Foreskin keratinocyte (primary cell): ENCODE measurements at places on chromosomes 6 and 20. TPM values are rescaled to one million over a fixed set of nuclear protein-coding genes. Genes with fewer than 3 reads are reported as not detected.
A peak's percentile ranks its signal among the peaks of the same experiment; 100 is the strongest.

Gene SYNDIG1
- total RNA-seq = not detected in 2 replicates

Gene CALHM4
- 0.10 and 0.18 TPM in 2 replicates for total RNA-seq

Gene RGS17
- total RNA-seq = 0.24 and 0.32 TPM in 2 replicates

Gene FILIP1
- total RNA-seq = not detected in 2 replicates

Gene EPB41L1
- 1.5 and 2.0 TPM in 2 replicates for total RNA-seq

Gene ZNF831
- not detected in 2 replicates for total RNA-seq

DNA sequence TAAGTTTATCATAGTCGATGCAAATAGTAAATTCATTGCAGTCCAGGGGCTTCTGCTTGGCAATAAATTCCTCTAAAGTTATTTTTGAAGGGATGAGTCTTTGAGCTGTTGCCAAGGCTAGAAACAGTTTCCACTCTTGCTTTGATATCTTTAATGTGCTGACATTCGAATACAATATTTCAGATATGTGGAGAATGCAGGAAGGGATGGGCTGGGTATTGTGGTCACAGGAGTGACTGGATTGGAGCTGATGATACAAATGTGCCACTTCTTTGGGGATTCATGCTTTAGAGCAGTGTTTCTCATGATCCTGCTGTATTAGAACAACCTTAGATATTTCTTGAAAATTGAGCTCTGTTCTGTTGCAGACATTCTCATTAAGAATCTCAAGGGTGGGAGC is 139.0 kb downstream of the PRDM13 start:
- peak; percentile 18 for DNase-seq

- DNase-seq = no peak
These were observed 2.5 kb downstream of the DIDO1 start for GRCh38 chr20:62923669-62924441.

GRCh38 chr6:167839343-167839742 is 12.6 kb downstream of the AFDN start:
- no peak for DNase-seq

- no peak for DNase-seq
These were observed 52.7 kb downstream of the TGM2 start for GRCh38 chr20:38112261-38112929.

DNA sequence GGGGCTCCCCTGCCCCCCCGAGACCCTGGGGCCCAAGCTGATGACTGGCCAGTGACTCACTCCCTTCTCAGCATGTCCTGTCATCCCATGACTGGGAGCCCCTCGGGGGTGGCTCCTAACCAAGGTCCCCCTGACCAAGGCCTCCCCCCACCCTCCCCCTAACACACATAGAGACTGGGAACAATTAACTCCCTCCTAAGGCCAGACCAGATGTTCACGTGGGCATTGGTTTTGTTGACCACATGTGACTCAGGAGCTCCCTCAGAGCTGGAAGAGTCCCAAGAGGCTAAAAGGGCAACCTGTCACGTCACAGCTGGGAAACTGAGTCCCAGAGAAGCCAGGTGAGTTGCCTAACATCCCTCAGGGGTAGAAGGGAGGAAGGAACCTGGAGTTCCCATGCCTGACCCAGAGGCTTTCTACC is 10.6 kb upstream of the CCN5 start:
- DNase-seq = no peak

DNA sequence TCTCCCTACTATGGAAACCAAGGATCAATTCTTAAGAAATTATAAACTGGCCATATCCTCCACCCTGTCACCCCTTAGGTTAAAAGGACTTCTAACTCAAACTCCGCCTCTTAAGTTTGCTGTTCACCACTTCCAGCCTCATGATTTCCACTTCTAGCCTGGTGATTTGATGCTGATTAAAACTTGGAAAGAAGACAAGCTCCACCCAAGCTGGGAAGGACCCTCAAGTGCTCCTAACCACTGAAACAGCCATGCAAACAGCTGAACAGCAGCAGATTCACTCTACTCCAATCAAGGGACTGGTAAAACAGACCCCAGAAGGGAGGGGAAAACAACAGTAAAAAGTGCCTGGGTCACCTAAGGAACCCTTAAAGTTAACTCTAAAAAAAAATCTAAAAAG is 10.3 kb downstream of the LCA5 start:
- no peak for DNase-seq

- DNase-seq = peak; percentile 17
These were observed 85.6 kb downstream of the ANKRD6 start for GRCh38 chr6:89518352-89519055.

GRCh38 chr6:87393026-87393622 is 14.6 kb upstream of the CFAP206 start:
- peak; percentile 34 for DNase-seq

GRCh38 chr6:32668226-32668747 is 1.8 kb upstream of the HLA-DQB1 start:
- peak; percentile 77 for DNase-seq

DNA sequence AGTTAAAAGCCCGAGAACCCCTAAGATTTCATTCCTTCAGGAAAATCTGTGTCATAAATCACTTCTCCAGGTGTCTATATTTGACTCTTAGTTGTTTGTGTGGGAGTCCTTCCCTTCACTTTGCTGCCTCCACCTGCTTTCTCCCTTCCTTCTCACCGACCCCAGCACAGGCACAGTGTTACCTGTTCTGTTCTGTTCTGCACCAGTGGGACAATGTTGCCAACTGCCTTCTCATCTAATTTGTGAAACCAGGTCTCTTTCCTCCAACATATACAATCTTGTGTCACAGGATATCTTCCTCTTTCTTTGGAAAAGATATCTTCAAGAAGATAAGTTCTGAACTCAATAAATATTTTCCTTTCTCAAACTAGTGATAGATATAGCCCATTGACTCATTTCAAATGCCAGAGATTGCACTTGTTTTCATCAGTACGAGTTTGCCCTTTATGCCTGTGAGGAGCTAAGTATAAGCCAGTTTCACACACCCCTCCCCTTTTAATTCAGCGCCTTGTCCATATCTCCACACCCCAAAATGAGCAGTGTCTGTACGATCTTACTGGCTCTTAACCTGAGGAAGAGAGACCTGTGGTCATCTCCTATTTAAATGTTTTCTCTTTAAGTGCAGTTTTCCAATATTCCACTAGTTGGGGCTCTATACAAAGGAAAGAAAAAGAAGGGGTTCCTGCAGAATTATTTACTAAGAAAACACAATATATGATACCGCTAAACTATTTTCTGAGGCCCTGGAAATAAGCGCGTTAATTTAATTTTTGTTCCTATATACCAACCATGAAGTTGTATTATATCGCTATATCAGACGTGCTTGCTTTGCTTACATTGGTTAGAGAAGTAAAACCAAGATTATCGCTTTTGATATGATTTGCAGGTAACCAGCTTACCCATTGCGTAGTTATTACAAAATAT is 81.6 kb upstream of the PREP start:
- DNase-seq = peak; percentile 38
